Brain microvascular endothelial cell (primary cell): ENCODE measurements at places on chromosomes 5 and 9.
A peak's percentile ranks its signal among the peaks of the same experiment; 100 is the strongest.

- no peak for DNase-seq
Measured at GRCh38 chr5:88049156-88049555, 219.5 kb downstream of the TMEM161B start.

GRCh38 chr5:155017610-155018009, 4.1 kb downstream of the KIF4B start:
- no peak for DNase-seq

DNA sequence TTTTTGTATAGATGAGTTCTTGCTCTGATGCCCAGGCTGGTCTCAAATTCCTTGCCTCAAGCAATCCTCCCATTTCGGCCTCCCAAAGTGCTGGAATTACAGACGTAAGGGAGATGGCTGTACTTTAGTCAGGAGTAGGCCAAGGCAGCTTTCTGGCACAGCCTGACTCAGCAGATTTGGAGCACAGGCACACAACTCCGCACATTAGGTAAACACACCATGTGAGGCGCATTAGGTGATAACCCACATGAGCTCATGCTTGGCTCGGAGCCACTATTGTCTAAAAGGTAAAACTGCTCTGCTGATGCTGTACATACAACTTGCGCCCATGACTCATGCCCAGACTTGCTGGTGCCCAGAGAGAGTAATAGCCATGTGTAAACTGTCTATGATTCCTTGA, 1157.9 kb downstream of the TAF11L14 start:
- no peak for DNase-seq

DNA sequence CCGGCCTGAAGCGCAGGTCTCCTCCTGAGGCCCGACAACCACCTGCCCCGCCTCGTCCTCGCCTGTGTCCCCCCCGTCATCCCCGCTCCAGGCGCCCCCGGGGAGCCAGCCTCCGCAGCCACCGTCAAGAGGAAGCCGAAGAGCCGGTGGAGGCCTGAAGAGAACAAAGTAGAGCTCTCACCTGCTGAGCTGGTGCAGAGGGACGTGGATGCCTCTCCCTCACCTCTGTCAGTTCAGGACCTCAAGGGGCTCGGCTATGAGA, 169.9 kb downstream of the HINT1 start:
- DNase-seq: no peak

DNA sequence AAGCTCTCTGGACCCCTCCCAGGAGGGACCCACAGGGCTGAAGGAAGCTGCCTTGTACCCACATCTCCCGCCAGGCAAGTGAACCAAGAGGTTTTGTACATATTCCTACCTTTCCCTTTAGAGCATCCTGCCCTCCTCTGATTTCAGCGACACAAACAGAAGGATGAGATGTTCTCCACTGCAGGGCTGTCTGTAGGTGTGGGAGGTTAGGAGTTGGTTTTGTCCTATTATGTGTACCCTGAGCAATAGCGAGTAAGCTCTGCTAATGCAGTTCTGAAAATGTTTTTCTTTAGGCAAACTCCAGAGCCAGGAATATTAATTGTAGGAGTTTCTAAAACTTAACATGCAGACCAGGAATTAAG, 13.0 kb downstream of the SQSTM1 start:
- DNase-seq: no peak

- DNase-seq: no peak
Measured at GRCh38 chr9:36571333-36571732, 1.4 kb upstream of the MELK start.

DNA sequence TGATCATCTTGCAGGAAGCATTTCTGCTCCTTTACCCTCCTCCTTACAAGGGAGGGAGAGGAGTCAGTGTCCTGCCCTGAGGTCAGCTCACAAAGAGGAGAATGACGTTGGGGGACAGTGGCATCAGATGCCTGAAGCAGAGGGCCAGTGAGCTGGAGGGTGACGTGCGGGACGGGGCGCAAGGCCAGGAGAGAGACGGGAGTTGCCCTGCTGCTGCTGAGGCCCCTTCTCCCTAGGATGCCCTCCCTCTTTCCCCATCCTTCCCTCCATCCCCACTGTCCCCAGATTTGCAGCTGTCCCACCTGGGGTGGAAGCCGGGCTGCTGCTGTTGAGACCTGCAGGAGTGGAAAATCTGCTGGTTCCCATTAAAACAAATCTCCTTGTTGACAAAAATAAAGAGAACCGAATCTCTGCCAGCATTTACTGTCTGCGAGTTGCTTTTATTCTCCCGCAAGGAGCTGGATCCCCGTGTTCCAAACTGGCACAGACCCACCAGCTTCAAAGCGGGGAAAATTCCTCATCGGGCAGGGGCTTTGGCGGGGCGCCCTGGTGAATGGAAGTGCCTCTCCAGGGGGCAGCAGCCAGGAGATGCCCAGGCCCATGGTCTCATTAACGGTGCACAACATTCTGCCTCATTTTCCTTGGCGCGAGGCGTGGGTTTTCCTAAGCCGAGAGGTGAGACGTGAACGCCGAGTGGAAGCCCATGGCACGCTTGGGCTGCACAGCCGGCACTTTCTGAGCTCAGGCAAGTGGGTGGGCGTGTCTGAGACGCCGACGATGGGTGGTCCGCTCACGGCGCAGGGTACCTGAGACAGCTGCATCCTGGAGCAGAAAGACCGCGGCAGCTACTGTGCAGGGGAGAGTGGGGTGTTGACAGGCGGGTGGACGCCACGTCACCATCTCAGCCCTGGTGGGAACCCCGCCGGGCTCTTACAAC, 13.9 kb upstream of the COL5A1 start:
- DNase-seq: no peak

DNA sequence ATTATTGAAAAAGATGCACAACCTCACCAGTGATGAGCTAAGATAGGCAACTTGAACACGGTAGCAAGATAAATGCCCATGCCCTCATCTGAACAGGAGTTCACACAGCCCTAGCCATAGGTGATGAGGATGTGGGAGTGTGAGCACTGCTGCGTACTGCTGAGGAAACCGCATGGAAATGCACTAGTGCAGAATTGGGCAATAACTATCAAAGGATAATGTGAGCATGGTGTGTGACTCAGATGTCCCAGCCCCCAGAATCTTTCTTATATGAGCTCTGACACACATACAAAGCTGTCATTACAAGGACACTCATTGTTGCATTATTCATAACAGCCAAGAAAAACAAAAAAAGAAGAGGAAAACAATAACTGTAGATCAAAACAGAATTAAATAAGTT, 521.2 kb downstream of the IRX1 start:
- no peak for DNase-seq

GRCh38 chr9:35001285-35001677, 11.7 kb downstream of the DNAJB5 start:
- no peak for DNase-seq

GRCh38 chr5:55895346-55895745, 44.2 kb downstream of the IL31RA start:
- DNase-seq: no peak

DNA sequence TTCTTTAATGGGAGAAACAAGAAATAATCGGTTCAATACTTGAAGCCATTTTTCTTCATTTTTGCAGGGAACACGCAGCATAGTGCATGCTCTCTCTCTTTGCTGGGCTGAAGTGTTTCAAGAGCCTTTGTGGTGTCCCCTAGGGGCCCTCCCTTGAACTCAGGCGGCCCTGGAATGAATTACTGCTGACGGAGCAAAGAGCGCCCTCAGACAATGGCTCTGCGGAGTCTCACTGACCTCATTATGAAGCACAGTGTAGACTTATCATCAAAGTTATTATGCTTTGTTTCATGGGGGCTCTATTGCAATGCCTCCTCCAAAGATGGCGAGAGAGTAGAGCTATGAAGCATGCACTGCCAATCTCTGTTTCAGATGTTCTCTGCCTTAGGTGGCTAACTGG, 64.8 kb upstream of the ADCY2 start:
- DNase-seq: no peak

DNA sequence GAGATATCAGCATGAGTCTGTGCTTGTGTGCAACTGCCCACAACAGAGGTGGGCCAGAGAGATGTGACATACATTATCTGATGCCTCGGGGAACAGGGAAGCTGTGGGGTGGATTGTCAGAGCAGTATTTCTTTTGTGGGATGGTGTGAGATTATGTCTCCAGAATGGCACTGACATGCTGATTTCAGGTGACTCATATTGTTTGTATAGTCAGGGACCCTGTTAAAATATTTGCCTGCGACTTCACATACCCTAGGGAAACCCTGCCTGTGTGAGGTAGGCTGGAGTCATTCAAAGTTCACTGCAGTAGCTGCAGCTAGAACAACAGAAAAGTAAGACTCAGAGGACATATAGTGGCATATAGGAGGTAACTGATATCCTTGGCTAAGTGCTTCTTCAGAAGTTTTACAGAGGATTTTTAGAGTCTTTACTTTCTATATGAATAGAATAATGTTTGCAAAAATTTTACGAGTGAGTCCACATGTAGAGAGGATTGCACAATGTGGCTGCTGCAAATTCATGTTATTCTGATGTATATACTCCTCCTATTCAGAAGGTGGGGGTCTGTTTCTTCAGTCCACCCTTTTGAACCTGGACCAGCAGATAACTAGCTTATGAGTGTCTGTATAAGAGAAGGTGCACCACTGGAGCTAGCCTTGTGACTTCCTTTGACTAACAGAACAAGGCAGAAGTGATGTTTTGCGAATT, 89.3 kb downstream of the MACIR start:
- DNase-seq: peak; percentile 77
